ENCODE measurements at places on chromosomes 13 and 19.
A peak's percentile ranks its signal among the peaks of the same experiment; 100 is the strongest.

DNA sequence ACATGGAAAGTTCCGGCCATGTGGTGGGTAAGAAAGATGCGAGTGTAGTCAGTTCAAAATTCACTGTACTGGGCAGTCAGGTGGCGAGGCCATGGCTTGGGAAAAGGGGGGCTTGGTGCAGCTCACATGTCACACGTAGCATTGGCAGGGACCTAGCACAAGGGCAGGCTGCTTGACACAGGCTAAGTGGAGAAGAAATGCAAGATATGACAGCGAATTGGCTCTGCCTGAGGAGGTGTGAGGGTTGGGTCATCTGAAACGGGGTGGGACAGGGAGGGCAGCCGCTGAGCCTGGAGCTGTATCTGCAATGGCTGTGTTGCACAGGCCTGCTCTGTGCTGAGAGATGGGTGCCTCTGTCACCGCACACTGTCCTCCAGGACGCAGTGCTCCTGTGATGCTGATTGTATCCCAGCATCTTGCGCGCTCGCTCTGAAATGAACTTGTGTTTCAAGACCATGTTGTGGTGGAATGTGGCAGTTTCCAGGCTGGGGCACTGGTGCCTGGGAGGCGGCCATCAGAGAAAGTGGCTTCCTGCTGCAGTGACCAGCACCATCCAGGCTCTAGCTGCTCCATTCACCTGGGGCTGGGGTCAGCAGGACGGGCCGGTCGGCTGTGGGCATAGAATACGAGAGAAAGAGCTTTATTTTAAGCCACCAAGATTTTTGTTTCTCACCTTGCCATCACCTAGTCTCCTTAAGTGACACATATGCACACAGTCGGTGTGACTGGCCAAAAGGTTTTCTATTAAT is 70.3 kb downstream of the TEX29 start:
- DNase-seq: no peak

DNA sequence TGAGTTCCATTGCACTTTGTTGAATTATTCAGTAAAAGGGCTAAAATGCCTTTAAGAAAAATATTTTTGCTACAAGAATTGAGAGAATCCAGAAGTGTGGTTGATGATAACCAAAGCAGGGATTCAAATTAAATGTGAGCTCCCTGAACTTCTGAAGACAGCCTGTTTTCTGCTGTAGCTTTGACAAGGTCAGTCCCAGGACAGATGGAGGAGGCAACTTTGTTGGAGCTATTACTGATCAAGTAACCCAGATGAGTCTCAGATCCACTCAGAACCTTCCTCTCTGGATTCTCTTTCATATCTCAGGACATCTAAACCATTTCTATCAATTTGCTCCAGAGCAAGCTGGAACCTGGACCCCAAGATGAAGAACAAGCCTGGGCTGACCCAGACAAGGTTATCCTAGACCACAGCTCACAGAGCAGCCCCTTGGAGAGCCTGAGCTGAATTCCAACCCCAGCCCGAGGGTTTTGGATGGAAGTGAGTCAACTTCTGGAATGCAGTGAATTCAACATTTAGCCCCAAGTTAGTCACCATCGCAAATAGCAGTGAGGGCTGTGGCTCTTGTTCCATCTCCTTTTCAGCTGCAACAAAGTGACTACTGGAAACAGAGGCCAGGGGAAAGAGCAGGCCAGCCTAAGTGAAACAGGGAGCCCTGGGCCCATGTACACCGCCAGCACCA is 137.8 kb upstream of the TSC22D1 start:
- no peak for DNase-seq

DNA sequence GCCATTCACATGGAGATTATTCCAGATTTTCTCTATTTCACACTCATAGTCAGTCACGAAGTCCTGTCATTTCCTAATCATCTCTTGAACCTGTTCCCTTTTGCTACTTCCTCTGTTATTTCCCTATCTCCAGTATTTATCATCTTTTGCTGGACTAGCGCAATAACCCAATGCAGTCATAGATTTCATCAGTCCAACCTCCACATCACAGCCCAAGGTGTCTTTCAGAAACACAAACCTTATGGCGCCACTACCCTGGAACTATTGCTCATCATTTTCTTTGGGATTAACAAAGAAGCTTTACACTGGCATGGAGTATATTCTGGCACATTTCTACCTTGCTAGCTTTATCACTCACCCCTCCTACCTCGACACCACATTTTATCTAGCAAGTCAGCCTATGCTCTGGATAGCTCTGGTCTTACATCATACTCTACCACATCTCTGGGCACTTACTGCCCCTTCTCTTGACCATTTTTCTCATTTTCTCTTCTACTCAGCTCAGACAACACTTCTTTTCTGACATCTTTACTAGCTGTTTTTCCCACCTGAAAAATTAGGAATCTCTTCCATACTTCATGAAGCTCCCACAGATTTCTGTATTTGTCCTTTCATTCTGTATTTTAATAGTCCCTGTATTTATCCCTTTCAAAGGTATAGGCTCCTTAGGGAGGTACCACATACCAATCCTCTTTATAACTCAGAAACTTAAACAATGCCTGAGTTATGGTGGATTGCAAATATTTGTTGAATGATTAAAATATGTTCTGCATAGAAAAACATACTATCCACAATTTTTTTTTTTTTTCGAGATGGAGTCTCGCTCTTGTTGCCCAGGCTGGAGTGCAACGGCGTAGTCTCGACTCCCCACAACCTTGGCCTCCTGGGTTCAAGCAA is 534.7 kb downstream of the KLF12 start:
- no peak for DNase-seq

GRCh38 chr13:43662976-43663375 is 123.8 kb downstream of the ENOX1 start:
- DNase-seq: no peak

- DNase-seq: no peak
Measured at GRCh38 chr13:60369242-60369641, 27.8 kb upstream of the TDRD3 start.

DNA sequence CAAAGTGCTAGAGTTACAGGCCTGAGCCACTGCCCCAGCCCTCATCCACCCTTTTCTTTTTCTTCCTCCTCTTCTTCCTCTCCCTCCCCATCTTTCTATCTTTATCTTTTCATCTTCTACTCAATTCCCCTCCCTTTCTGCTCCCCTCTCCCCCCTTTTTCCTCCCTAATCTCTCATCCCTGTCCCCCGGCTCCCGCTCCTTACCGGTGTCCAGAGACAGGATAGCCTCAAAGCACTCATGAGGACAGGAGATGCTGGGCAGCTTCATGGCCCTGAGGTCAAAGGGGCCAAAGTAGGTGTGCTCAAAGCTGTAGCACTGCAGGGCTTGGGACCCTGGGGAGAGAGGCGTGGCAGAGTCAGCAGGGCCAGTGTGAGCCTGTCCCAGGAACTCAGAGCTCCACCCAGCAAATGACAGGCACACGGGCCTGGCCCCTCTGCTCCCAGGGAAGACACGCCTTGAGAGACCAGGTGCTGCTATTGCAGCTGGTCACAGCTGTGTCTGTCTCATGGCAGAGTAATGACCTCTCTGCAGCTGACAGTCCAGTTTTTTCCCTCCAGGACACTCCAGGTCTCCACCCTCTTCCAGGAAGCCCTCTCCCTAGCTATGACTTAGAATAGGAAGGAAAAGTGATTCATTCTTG is 2.6 kb downstream of the LYPD5 start:
- no peak for DNase-seq

- peak; percentile 4 for DNase-seq
Measured at GRCh38 chr13:64154514-64154913, 2738.9 kb upstream of the PCDH20 start.

DNA sequence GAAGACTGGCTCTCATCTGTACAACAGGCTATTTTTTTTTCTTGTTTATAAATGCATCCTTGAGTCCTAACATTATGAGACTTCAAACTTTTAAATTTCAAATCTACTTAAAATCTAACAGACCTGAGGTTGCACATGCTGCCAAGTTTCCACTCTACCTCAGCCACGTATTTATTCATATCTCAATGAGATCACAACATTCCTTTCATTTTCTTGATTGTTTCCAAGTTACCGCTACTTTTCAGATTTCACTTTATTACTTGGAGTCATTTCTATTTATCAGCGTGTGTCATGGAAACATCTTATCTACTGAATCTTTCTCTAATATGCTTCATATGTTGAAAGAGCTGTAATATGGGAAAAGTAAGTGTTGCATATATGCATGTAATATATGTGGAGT is 1257.5 kb upstream of the ATXN8OS start:
- no peak for DNase-seq

GRCh38 chr19:10669246-10669645 is 15.1 kb downstream of the ILF3 start:
- DNase-seq: no peak

GRCh38 chr19:56291867-56292266 is 19.3 kb downstream of the EDDM13 start:
- DNase-seq: no peak

DNA sequence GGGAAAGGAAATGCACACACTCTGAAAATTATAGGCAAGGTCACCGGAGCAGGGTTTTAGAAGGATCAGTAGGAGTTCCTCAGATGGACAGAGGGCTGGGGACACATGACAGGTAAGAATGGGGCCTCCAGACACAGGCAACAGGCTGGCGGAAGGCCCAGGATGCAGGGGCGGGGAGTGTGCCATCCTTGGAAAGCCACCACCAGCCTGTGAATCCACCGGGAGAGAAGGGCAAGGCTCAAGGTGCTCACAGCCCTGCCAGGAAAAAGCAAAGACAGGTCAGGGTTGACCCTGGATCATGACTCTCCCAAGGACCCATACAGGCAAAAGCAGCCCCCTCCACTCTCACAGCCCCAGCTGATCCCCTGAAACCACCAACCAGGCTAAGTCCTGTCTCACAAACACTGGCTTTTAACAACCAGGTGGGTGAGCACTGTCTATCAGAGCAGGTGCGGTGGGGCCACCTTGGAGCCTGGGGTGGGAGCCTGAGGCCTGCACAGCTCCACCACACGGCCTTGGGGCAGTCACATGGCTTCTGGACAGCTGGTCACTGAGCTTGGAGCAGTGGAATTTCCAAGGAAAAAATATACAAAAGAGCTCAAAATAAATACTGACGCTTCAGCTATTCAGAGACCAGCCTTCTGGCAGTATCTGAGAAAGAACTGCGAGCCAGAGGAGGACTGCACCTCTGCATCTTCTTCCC is 35.2 kb upstream of the ISYNA1 start:
- no peak for DNase-seq

DNA sequence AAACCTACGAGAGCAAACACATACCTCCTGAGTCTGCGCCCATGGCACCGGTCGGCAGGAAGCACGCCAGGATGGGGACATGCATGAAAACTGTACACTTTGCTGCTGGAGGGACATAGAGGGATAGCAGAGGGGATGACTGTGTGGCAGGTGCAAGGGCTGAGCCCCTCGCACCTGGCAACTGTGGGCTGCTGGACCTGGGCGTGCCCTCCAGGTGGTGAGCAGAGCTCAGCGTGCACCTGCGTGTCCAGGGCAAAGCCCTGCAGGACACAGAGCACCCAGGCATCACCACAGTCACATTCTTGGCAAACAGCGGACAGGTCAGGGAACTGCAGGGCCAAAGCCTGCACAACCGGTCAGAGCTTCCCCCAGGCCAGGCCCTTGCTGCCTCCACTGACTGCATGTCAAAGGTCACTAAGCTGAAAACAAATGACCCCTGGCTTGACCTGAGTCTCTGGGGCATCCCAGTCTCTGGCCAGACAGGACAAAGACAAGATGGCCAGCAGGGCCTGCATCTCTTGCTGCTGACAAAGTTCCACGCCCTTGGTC is 9.0 kb upstream of the ISYNA1 start:
- no peak for DNase-seq

GRCh38 chr13:113980489-113981064 is 6.7 kb upstream of the C13orf46 start:
- DNase-seq: no peak

DNA sequence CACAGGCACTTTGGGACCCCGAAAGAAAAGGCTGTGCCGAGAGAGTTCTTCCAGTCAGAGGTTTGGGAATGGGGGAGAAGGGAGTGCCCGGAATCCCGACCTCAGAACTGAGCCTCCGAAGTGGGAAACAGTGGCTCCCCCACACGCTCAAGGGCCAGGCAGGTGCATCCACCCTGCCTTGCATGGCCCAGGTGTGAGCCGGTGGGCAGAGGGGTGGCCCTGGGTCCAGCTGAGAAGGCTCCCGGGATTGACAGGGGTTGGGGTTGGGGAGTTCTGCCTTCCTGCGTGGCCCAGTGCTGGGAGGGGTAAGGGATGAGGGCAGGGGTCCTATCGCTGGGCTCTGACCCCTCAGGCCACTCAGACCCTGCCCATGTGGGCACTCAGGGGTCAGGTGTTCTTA is 163.5 kb upstream of the TUBA3C start:
- no peak for DNase-seq

DNA sequence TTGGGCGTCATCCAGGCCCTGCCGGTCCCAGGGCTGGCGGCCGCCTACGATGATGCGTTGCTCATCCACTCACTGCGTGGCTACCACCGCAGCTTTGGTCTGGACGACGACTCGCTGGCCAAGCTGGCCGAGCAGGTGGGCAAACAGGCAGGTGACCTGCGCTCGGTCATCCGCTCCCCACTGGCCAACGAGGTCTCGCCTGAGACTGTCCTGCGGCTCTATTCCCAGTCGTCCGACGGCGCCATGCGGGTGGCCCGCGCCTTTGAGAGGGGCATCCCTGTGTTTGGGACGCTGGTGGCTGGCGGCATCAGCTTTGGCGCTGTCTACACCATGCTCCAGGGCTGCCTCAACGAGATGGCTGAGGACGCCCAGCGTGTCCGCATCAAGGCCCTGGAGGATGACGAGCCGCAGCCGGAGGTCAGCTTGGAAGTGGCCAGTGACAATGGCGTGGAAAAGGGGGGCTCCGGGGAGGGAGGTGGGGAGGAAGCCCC is 3.5 kb downstream of the IRGC start:
- DNase-seq: no peak

GRCh38 chr19:2627319-2627829 is 75.1 kb downstream of the GNG7 start:
- peak; percentile 68 for DNase-seq

All from NB4 (cell line).